ENCODE measurements at places on chromosomes 2 and 18.
A peak's percentile ranks its signal among the peaks of the same experiment; 100 is the strongest.

DNA sequence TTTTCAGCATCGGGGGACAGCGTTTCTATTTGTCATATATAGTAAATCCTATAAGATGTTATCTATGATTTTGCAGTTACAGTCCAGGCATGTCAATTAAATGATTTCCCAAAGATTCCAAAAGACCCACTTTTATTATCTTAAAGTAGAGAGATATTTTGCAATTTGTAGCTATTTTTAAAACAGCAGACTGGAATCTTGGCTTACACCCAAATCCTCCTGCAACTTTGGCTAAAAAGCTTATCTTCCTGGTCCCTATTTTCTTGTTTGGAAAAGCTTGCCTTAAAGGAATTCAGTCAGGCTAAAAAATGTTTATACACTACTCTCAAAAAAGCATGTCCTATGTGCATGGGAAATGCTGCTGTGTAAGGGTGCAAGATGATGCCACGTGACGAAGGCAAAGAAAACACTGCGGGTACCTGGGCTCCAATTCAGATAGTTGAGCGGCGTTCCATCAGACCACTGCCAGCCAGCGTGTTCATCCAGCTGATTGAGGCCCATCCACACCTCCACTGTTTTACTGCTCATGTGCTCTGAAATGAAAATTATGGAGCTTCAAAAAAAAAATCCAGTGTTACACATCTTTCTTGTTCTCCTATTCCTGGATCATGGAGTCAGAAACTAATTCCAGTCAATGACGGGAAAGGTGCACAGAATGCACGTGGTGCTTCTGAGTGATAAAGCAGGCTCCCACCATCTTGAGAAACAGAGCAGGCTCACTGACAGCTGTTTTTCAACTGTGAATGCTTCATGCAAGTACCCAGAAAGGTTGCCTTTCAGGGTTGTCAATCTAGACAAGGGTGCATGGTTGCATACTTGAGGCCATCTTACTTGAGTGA, 33.8 kb downstream of the PLA2R1 start:
- DNase-seq = no peak

DNA sequence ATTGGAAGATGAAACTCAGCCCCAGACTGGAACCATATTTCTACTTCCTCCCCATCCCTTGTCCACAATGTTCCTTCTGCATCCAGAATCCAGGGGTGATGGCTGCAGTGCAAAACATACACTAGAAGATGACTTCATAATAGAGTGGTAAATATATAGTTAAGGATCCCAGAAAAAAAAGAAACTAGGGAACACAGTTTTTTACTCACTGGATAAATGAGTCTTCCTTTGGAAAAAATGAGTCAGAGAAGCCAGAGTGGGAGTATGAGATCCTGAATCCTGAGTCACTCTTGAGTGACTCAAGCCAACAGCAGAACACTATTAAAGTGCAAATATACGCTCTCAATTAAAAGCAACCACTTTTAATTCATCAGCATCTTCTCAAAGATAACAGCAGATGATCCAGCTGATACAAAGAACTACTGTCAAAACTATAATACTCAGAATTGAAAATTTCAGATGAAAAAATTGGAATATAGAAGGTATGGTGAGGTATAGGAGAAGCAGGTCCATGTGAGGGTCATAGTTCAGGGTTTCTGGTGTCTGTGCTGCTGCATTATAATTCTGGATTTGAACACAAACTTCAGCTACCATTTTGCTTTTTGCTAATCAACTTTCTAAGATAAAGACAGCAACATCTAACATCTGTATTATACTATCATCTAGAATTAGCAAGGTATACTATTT, 987.2 kb upstream of the CDH2 start:
- DNase-seq = no peak

DNA sequence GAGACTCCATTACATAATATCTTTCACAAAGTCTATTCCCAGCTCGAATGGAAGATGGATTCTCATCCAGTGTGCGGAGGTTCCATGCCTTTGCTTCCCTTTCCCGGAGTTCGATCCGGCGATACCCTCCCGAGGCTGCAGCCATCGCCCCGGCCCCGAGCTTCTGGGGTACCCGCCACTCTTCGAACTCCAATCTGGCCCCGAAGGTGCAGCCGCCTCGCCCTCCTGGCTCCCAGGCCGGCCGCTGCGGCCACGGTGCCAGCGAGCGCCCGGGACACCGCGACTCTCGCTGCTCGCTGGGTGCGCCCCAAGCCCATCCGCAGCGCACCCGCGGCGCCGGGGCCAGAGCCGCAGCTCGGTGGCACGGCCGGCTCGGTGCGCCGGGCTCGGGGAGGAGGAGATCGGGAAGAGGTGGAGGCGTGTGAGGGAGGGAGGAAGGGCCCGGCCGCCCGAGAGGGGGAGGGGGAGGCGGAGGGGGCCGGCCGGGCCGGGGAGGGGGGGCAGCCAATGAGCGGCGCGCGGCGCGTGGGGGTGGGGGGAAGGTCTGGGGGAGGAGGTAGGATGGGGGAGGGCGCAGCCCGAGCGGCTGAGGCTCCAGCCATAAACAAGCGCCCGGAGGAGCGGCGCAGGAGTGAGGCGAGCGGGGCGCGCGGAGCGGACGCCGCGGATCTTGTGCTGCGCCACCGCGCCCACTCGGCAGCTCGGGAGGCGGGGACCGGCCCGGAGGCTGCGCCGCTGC, at the start of gene CRIM1:
TSS of gene CRIM1 (plus strand) at position 628 of the 739 bp plus-strand sequence. CDS start 515 bp downstream, outside the sequence.
- peak; percentile 71 for DNase-seq

DNA sequence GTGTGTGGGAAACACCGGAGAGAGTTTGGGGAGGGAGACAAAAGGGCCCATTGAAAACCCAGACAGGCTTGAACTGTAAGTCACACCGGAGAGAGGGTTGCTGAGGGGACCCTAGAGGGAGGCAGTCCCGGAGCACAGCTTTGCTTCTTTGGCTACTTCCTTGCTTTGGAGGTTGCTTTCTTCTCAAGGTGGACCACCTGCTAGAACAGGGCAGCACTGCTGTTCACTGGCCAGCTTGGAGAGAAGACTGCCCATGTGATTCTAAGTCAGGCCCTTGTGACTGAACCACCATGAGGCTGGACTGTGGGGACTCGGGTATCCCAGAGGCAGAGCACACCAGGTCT, 4.4 kb downstream of the ACTG2 start:
- DNase-seq = no peak

DNA sequence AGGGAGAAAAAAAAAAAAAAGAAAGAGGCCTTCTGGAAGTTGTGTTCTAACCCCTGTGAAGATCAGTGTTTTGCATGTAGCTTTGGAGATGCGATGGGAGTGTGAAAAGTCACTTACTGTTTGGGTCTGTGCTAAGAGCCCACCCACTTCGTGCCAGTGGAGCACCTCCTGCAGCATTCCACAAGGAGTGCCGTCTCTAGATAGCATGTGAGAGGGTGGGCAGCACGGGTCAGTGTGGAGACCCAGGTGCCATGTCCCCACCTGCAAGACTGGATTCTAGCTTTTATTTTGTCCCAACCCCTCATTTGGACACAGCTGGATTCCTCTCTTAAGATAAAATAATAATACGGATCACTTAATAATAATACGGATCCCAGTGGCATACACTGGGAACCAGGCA, 12.5 kb upstream of the TMEM185B start:
- DNase-seq = no peak

DNA sequence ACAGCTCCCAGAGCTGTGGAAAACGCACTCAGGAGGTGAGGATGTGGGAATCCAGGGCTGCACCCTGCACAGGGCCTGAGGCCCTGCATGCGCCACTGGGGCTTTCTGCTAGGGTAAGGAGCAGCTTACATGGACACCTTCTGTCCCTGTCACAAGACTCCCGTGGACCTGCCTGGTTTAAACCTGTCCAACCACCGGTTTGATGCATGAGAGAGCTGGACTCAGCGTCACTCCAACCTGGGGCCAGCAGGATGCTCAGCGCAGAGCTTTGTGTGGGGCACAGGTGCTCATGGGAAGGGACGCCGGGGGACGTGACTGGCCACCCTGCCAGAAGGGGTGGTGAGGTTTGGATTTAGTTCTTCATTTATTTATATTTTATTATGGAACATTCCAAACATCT, 24.2 kb downstream of the SNORC start:
- DNase-seq = no peak

GRCh38 chr2:29238497-29238896, 123.3 kb downstream of the CLIP4 start:
- no peak for DNase-seq

DNA sequence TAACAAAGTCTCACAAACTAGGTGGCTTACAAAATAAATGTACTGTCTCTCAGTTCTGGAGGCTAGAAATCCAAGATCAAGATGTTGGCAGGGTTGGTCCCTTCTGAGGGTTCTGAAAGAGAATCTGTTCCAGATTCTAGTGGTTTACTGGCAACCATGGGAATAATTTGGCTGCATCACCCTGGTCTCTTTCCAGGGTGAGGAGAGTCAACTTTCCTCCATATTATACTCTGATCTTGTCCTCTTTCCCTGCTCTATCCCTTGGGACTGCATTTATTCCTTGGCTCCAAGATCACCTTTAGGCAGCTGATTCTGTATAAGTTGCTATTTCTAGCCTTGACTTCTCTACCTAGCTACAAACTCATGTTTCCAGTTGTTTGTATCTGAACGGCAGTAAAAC, 35.2 kb downstream of the SLC40A1 start:
- DNase-seq = no peak

- DNase-seq = no peak
Observed at GRCh38 chr2:119548516-119549120, 4.4 kb downstream of the CFAP221 start.

DNA sequence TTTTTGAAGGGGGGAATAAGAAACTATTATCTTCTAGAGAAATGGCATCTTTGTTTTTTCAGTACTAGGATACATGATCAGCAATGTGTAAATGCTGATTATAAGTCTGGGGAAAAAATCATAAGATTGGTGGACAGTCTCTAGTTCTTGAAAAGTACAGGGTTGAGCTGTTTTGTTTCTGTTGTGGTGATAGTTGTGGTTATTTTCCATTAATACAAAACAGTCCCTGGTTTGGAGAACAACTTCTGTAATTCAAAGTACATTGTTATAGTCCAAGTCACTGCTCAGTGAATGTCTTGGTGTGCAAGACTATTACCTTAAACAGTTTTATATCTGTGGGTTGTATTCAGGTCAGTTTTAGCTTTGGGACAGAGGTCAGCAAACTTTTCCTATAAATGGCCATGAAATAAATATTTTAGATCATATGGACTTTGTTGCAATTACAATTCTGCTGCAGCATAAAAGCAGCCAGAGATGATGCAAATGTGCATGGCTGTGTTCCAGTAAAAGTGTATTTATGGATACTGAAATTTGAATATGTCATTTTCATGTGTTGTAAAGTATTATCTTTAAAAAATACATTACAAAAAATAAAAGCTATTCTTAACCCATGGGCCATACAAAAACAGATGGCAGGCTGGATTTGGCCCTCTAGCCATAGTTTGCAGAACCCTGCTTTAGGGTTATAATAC, 111.0 kb downstream of the CERS6 start:
- DNase-seq = no peak

DNA sequence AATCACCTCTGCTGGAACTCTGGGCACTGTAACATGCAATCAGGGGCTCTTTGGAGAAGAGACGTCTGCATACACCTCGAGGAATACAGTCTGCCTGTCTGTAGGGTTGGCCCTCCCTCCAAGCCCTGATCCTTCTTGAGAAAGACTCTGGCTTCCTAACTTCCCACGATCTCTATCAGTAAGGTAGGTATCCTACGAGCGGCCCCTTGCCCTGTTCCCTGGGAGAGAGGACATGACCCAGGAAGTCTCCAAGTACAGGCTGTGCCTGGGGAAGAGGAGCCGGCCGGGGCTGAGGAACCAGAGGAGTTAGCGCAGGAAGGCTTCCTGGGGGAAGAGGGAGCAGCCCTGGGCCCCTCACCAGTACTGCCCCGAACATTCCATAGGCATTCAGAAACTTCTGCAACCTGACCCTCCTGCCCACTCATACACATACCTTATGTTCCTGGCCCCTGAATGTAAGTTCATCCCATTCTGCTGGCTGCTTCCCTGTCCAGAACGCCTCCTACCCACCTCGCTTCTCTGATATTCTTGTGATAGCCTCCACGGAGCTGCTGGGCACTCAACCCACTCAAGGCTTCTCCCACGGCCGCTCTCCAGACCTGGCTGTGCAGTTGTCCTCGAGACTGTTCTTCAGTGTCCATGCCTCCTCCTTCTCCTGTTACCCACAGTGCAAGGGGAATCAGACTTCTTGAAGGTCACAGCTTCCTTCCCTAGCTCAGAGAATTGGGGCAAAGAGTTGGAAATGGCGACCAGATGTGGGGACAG, 116.1 kb downstream of the CYP26B1 start:
- no peak for DNase-seq

DNA sequence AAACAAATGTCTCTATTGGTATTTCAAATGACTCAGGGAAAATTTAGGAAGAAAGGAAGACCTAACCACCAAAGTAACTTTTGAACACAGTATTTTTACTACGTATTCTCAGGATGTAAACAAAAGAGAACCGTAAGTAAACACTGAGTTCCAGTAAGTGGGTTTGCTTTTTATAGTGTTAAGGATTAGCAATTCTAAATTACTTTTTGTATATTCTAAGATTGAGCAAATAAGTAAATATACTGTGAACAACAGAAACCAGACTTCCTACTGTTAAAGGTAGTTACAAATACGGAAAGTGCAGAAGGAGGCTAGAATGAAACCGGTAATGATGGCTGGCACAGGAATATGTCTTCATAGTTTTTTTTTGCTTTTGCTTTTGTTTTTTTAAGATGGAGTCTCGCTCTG, 31.5 kb downstream of the SESTD1 start:
- no peak for DNase-seq

- DNase-seq = no peak
Observed at GRCh38 chr2:26901326-26902183, 53.6 kb downstream of the DPYSL5 start.

- no peak for DNase-seq
Observed at GRCh38 chr18:49948975-49949374, 135.6 kb upstream of the ACAA2 start.
